Choroid plexus epithelial cell (primary cell): ENCODE measurements at places on chromosomes 16 and 17.

DNA sequence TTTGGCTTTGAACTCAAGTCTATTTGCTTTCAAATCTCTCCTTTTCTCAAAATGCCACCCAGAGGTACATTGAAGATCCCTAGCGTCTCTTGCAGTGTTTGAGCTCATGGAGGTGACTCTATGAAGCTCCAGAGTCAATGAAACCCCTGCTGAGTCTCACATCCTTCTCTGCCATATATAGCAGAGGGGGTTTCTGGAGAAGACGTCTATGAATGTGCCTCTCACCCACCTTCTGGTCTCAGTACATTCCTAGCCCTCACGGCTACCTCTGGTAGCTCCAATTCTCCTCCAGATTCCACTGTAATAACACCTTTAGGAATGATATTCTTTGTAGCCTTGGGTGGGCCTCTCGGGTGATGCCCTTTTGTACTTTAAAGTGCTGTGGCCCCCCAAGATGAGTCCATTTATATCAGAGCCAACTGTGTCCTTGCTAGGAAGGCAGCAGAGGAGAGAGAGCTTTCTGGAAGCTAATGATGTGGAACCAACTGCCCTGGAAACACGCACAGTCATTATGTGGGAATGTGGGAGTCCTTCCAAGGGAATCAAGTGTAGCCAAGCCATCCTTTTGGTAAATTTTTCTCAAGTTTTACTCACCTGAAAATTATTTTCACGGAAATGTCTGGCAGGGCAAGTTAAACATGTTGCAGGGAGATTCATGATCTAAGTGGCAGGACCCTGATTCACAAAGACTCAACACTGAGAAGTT, 123.4 kb downstream of the ASIC2 start:
- DNase-seq: no peak

- DNase-seq: no peak
Observed at GRCh38 chr17:33024688-33025486, 33.2 kb downstream of the SPACA3 start.

- DNase-seq: no peak
Observed at GRCh38 chr17:28285965-28286364, 33.0 kb upstream of the TMEM97 start.

- DNase-seq: no peak
Observed at GRCh38 chr16:68090130-68090529, 5.0 kb downstream of the NFATC3 start.

DNA sequence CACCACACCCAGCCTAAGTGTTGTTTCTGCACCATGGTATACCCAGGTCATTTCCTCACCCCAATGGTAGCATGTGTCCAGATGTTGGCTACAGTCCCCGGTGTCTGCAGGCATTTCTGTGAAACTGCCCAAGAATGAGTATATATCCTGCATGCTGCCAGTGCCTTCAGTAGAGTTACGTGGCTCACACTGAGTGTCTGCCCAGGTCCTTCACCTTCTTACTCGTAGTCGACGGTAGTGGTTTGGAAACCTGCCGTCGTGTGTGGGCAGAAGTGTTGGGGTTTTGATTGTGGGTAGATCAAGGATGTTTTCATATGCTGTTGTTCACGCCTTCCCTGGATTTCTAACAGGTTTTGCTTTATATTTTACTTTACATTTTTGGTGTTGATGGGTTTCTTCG, 16.8 kb downstream of the TCF25 start:
- DNase-seq: no peak
